ENCODE measurements at places on chromosomes 5 and 9. TPM values are rescaled to one million over a fixed set of nuclear protein-coding genes. Genes with fewer than 3 reads are reported as not detected.
A peak's percentile ranks its signal among the peaks of the same experiment; 100 is the strongest.

Gene ENHO
- 18.6 TPM for total RNA-seq

GRCh38 chr9:107626118-107626517 is 136.5 kb upstream of the KLF4 start:
- no peaks in the 10 kb centered on the region for H3K36me3 ChIP-seq
- H3K27me3 ChIP-seq = no peaks in the 10 kb centered on the region
- H3K27ac ChIP-seq = no peak overlapping the region
- H3K4me3 ChIP-seq = no peak overlapping the region
- H3K4me1 ChIP-seq = peaks cover 4% of the 10 kb centered on the region

GRCh38 chr5:96565582-96566265 is 96.5 kb upstream of the CAST start:
- H3K36me3 ChIP-seq = no peaks in the 10 kb centered on the region
- H3K4me1 ChIP-seq = no peaks in the 10 kb centered on the region
- no peaks in the 10 kb centered on the region for H3K27me3 ChIP-seq
- H3K27ac ChIP-seq = no peak overlapping the region
- H3K4me3 ChIP-seq = no peak overlapping the region

- no peaks in the 10 kb centered on the region for H3K36me3 ChIP-seq
- H3K27ac ChIP-seq = no peak overlapping the region
- DNase-seq = no peak
- no peaks in the 10 kb centered on the region for H3K27me3 ChIP-seq
- peaks cover 29% of the 10 kb centered on the region for H3K4me1 ChIP-seq
- no peak overlapping the region for H3K4me3 ChIP-seq
Observed at GRCh38 chr5:50715001-50715400, 48.6 kb downstream of the PARP8 start.

DNA sequence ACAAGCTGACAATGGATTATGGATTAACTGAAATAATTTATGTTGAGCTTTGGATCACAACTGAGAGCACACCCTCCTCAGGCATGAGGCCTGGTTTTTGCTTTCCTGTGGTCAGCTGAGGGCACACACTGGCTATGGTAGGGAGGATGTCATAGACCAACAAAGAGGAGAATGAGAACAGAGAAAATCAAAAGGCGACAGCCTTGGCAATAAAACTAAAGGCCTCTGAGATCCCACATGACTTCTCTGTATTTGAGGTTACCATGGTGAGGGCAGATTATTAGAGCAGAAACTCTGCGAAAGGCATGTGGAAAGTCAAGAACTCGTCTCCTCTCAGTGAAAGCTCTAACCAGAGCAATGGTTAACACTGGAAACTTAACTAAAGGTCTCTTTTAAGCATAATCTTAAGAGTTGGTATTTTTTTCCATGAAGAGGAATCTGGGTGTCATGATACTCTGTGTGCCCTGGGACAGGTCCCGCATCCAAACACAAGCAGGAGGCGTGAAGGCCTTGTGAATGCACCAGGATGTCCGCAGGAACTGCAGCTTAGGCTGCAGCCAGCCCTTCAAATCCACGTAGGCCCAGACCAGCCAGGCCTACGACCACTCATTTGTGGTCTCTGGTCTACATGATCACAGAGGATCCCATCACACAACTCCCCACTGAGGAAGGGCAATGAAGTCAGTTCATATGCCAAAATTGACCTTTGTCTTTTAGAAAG is 12.4 kb upstream of the MEIKIN start:
- H3K4me3 ChIP-seq = no peak overlapping the region
- no peaks in the 10 kb centered on the region for H3K27me3 ChIP-seq
- no peak overlapping the region for H3K27ac ChIP-seq

Gene SEMA5A
- total RNA-seq = 58.4 TPM

- H3K27ac ChIP-seq = no peak overlapping the region
- H3K27me3 ChIP-seq = no peaks in the 10 kb centered on the region
- no peak overlapping the region for H3K4me3 ChIP-seq
- peaks cover 3% of the 10 kb centered on the region for H3K4me1 ChIP-seq
Observed at GRCh38 chr5:59380350-59380951, 513.1 kb downstream of the PDE4D start.

DNA sequence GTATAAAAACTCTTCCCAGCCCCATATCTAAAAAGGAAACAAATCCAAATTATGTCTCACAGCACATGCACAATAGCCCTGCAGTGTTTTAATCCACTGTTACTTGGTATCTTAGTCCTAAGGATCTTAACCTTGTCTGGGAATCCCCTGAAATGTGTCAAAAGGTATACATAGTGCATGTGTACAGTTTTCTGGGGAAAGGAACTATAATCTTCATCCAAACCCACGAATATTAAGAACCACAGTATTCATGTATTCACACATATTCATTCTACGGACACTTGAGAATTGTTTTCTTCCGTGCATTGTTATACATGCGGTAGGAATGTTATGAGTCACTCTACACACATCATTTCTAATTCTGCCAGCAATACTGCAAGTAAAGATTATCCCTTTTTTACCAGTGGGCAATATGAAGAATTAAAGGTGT is 47.8 kb upstream of the SNX2 start:
- DNase-seq = no peak
- H3K4me1 ChIP-seq = no peaks in the 10 kb centered on the region
- no peaks in the 10 kb centered on the region for H3K27me3 ChIP-seq
- H3K36me3 ChIP-seq = no peaks in the 10 kb centered on the region

GRCh38 chr9:77291714-77292113 is 114.4 kb downstream of the VPS13A start:
- H3K4me3 ChIP-seq = no peak overlapping the region
- no peaks in the 10 kb centered on the region for H3K4me1 ChIP-seq
- H3K36me3 ChIP-seq = no peaks in the 10 kb centered on the region
- DNase-seq = no peak
- H3K27me3 ChIP-seq = no peaks in the 10 kb centered on the region

- no peak overlapping the region for H3K4me3 ChIP-seq
- no peaks in the 10 kb centered on the region for H3K27me3 ChIP-seq
- no peak overlapping the region for H3K27ac ChIP-seq
- no peak for DNase-seq
- no peaks in the 10 kb centered on the region for H3K4me1 ChIP-seq
- H3K36me3 ChIP-seq = peaks cover 4% of the 10 kb centered on the region
Observed at GRCh38 chr9:108867829-108868228, 5.8 kb downstream of the ACTL7A start.

Gene HACD4
- total RNA-seq = 4.2 TPM

DNA sequence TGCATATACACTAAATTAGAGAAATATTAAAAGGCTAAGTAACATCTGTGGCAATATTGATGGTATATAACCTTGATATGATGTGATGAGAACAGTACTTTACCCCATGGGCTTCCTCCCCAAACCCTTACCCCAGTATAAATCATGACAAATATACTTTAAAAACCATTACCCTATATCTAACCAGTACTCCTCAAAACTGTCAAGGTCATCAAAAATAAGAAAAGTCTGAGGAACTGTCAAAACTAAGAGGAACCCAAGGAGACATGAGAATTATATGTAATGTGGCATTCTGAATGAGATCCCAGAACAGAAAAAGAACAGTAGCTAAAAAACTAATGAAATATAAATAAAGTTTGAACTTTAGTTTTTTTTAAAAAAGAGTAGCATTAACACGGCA is 7.3 kb upstream of the IFNB1 start:
- no peak for DNase-seq
- no peaks in the 10 kb centered on the region for H3K36me3 ChIP-seq
- no peaks in the 10 kb centered on the region for H3K4me1 ChIP-seq
- no peak overlapping the region for H3K27ac ChIP-seq
- no peak overlapping the region for H3K4me3 ChIP-seq

Gene PCDHB7
- 4.4 TPM for total RNA-seq

DNA sequence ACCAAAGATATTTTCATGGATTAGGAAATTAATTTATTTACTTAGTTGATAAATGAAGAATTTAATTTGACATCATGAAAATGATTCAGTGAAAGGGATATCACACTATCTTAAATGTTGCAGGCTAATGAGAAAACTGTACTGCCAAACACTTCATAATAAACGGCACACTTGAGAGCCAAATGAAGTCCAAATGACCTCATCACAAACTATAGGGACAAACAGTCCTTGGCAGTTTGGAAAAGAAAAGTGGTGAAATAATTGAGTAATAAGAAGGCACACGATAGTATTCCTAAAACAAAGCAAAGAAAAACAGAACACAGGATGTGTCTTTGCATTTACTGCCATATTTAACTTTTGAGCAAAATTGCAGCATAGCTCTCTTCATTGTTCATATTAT is 116.9 kb upstream of the TLR4 start:
- H3K4me1 ChIP-seq = no peaks in the 10 kb centered on the region
- no peaks in the 10 kb centered on the region for H3K27me3 ChIP-seq
- H3K27ac ChIP-seq = no peak overlapping the region
- no peak for DNase-seq
- no peaks in the 10 kb centered on the region for H3K36me3 ChIP-seq

- no peak overlapping the region for H3K4me3 ChIP-seq
- H3K36me3 ChIP-seq = no peaks in the 10 kb centered on the region
- H3K27ac ChIP-seq = no peak overlapping the region
- no peaks in the 10 kb centered on the region for H3K4me1 ChIP-seq
Observed at GRCh38 chr9:31520301-31521085, 864.0 kb upstream of the ACO1 start.

Gene OBP2B
- not detected for total RNA-seq

GRCh38 chr5:142724821-142725220 is 38.9 kb upstream of the FGF1 start:
- H3K36me3 ChIP-seq = no peaks in the 10 kb centered on the region
- peaks cover 19% of the 10 kb centered on the region for H3K4me1 ChIP-seq
- H3K27ac ChIP-seq = no peak overlapping the region

Gene C9
- total RNA-seq = not detected

DNA sequence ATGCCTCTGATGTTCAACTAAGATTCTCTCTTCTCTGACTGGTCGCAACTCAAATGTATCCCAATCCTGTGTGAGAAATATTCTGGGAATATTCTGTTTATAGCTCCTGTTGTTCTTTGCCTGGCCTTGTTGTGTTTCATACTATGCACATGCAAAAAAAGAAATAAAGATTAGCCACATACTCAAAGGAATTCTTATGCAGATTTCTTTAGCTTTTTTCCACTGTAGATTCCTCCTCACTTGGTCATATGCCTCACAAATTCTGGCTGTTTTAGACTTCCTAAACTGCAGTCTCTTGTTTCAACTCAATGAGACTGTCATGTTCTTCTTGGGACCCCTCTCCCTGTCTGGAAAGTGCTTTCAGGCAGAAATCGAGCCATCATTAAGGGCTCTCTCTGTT is 217.5 kb upstream of the SH3GL2 start:
- H3K27me3 ChIP-seq = no peaks in the 10 kb centered on the region
- no peak overlapping the region for H3K4me3 ChIP-seq
- no peaks in the 10 kb centered on the region for H3K36me3 ChIP-seq
- no peaks in the 10 kb centered on the region for H3K4me1 ChIP-seq
- H3K27ac ChIP-seq = no peak overlapping the region

DNA sequence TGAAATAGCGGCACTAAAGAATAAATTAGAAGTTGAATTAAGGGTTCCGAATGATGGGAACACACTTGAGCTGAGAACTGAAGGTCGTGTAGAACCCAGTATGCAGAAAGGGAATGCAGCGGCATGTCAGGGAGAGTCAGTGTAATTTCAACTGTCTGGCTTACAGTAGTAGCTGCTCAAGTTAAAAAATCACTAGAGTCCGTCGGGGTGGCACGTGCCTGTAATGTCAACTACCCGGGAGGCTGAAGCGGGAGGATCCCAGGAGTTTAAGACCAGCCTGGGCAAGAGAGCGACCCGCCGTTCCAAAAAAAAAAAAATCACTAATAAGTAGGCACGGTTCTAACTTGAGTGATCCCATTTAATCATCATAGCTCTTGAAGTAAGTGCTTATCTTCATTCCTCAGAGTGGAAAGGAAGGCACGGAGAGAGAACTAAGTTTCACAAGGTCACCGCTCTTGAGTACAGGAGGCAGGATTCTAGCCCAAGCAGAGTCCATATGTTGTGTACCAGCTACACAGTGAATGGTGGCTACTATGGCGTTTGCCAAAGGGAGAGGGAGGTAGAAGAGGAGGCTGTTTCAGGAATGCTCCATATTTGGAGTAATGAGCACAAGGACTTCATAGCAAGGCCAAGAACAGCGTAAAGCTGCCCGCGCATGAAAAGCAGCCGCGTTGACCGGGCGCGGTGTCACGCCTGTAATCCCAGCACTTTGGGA is 831 bp downstream of the RMRP start:
- no peaks in the 10 kb centered on the region for H3K4me1 ChIP-seq
- H3K4me3 ChIP-seq = peak overlapping the region; percentile 86
- peak overlapping the region; percentile 90 for H3K27ac ChIP-seq
- H3K27me3 ChIP-seq = no peaks in the 10 kb centered on the region

Gene INSL6
- total RNA-seq = not detected

GRCh38 chr5:55593115-55593472 is 58.3 kb upstream of the PLPP1 start:
- no peaks in the 10 kb centered on the region for H3K27me3 ChIP-seq
- no peak for DNase-seq
- peak overlapping the region; percentile 46 for H3K27ac ChIP-seq
- peaks cover 8% of the 10 kb centered on the region for H3K4me1 ChIP-seq
- no peak overlapping the region for H3K4me3 ChIP-seq
- no peaks in the 10 kb centered on the region for H3K36me3 ChIP-seq

Gene SLC1A3
- total RNA-seq = 77.6 TPM

- DNase-seq = no peak
- H3K27me3 ChIP-seq = peaks cover 7% of the 10 kb centered on the region
- peaks cover 5% of the 10 kb centered on the region for H3K36me3 ChIP-seq
Observed at GRCh38 chr9:115116421-115117284, 1.3 kb downstream of the TNC start.

DNA sequence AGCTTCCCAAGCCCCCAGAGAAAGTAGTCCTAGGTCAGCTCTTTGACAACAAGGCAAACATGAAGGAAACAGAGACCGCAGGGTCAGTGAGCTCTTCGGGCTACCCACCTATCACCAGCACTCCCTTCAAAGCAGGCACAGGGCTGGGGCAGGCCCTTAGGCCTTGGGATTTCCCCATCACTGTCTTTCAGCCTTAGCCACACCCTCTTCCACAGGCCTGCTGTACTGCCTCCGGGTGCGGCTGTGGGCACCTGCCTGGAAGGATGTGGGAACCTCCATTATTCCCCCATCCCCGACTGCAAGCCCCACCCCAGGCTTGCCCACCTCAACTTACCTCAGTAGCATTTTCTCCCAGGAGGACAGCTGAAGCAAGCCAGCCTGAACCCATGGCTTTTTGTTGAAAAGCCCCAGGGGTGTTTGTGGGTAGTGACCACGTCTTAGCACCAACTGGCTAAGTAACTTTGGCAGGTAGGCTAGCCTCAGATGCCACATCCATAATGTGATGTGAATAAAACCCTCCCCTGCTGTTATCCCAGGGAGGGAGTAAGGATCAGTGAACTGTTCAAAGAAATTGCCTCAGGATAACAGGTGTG is 100.2 kb downstream of the PIK3R1 start:
- H3K4me3 ChIP-seq = no peak overlapping the region
- H3K4me1 ChIP-seq = no peaks in the 10 kb centered on the region
- no peak for DNase-seq
- no peak overlapping the region for H3K27ac ChIP-seq
- H3K36me3 ChIP-seq = no peaks in the 10 kb centered on the region

All from tibial nerve (tissue), 4 donors.